Hindlimb muscle (tissue), 1 donor: ENCODE measurements at places on chromosomes 13 and 19. TPM values are rescaled to one million over a fixed set of nuclear protein-coding genes. Genes with fewer than 3 reads are reported as not detected.
A peak's percentile ranks its signal among the peaks of the same experiment; 100 is the strongest.

The PABPC3 gene
- 0.39 TPM for polyA plus RNA-seq

- DNase-seq: no peak
These were observed 428.1 kb downstream of the ITGBL1 start for GRCh38 chr13:101880581-101880980.

DNA sequence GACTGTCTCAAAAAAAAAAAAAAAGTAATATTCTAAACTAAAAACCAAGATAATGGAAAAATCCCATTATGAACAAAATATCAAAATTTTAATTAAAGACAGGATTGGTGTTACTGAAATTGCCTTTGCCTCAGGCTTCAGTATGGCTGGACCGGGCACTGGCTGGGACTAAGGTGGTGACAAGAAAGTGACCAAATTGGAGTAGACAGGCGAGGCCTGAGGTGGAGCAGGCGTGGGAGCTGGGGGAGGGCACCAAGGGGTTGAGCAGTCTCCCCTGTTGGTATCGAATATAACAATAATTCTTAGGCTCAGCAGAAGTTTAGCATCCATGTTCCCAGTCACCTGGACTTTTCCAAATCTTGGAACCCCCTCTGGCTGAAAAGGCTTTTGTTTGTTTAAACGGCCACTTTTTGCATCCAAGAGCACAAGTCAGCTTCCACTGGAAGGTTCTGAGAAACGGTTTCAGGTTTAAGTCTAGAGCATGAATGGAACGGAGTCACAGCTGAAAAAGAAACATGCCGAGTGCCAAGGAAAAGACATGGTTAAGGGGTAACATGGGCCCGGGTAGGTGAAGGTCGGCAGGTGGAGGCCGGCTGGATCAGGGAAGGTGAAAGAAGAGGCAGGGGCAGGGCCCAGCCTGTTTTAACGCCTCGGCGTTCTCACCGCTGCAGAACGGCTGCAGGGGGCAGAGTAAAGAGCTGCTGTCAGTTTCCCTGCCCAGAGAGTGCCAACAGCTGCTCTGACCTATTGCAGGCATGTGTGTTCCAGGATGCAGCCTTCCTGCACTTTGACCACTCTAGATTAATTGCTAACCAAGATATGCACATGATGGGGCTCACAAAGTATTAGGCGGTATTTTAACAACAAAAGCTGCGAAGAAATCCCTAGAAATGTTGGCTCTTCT is 104.4 kb downstream of the TM9SF2 start:
- no peak for DNase-seq

The SLAIN1 gene
- polyA plus RNA-seq: 5.4 TPM

GRCh38 chr19:1474011-1474764 is 4.8 kb downstream of the C19orf25 start:
- DNase-seq: no peak

DNA sequence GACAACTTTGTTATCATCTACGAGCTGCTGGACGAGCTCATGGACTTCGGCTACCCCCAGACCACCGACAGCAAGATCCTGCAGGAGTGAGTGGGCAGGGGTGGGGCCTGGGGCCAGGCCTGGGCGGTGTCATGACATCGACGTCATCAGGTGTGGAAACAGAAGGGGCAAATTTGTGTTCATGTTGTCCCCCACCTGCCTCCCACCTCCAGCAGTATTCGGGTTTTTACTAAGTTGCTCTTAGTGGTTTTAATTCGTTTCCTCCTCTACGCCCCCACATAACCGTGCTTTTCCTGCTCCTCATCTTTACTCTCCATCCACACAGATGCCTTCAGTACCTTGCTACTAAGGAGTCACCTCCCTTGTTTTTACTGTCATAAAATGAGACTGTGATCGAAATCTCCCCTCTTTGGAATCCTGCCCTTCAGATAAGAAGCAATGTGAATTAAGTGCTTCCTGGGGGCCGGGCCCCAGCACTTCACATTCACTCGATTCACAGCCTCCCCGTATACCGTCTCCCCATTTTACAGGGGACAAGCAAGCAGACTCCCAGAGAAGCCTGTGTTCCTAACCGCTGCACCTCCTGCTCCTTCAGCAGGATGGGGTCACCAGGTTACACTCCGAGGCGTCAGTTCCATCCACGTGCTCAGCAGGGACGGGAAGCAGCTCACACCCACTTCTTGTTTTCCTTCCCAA is 10.5 kb downstream of the AP1M1 start:
- DNase-seq: no peak

DNA sequence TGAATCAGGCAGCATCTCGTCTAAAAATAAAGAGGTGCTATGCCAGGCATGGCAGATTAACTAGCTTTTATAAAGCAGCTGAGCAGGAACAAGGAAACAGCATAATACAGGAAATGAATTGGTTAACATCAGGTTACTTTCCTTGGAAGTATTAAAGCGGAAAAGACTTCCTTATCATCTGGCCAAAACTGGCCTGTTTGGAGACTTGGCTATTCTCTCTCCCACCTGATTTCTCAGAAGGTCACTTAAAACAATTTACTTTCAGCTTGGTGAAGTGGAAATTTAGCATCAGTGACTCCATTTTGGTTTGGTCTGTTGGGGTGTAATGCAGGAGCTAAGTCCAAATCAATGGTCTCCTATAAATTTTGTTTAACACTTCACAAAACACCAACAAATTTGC is 191.6 kb downstream of the NUFIP1 start:
- DNase-seq: no peak

- DNase-seq: no peak
These were observed 1253.0 kb downstream of the PCDH17 start for GRCh38 chr13:58884353-58885209.

DNA sequence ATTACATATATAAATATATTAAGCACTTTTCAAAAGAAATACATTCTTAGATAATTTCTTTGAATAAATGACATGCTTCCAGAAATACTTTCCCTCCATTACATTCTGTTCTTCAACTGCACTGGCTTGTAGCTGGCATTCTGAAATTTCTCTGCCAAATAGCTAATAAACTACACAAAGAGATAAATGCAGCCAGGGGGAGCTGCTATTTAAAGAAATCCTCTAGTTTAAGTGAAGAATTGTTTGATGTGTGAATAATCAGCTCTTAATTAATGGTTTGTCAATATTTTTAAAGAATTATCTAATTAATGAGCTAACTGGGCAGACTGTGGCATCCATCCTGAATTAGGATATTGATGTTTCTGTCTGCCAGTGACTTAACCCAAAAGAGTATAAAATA is 30.7 kb downstream of the SLC7A1 start:
- DNase-seq: no peak

- no peak for DNase-seq
These were observed 1321.3 kb upstream of the SLC10A2 start for GRCh38 chr13:104387510-104387909.

GRCh38 chr13:113089693-113090414 is 15.7 kb upstream of the F7 start:
- DNase-seq: no peak

GRCh38 chr19:47615714-47616113 is 6.8 kb downstream of the BICRA start:
- no peak for DNase-seq

DNA sequence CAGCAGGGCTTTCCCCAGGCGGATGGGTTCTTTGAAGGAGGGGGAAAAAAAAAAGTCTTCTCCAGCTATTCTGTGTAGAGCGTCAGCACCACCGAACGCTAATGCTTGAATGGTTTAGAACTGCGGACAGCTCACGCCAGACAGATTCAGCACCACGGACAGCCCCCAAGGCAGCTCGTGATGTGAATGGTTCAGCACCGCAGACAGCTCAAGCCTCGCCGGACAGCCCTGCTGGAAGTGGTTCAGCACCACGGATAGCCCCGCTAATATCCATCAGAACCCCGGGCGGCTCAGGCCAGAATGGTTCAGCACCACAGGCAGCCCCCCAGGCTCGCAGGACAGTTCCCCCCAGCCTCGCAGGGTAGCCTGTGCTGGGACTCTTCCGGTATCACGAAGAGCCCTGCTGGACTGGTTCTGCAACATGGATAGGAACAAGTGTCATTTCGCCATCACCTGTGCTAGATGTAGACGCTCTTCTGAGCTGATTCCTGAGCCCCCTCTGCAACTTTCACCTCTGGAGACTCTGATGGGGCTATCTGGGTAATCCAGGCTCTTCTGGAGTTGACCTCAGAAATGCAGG is 4.9 kb upstream of the SMIM17 start:
- DNase-seq: peak; percentile 81

GRCh38 chr19:8208922-8209461 is at the start of gene CERS4:
Gene CERS4, plus strand, starts transcription at chr19:8209370. Its CDS starts 41,707 bp downstream, at chr19:8251077.
- DNase-seq: peak; percentile 69

- DNase-seq: no peak
These were observed 437.7 kb downstream of the IRS2 start for GRCh38 chr13:109348519-109349258.

The COL4A1 gene
- polyA plus RNA-seq: 706 TPM

The GPR18 gene
- polyA plus RNA-seq: 0.19 TPM
